ENCODE measurements at places on chromosomes 5 and 9. TPM values are rescaled to one million over a fixed set of nuclear protein-coding genes. Genes with fewer than 3 reads are reported as not detected.
A peak's percentile ranks its signal among the peaks of the same experiment; 100 is the strongest.

The ASPN gene
- 6.3 TPM for total RNA-seq

The FUT7 gene
- total RNA-seq = not detected

DNA sequence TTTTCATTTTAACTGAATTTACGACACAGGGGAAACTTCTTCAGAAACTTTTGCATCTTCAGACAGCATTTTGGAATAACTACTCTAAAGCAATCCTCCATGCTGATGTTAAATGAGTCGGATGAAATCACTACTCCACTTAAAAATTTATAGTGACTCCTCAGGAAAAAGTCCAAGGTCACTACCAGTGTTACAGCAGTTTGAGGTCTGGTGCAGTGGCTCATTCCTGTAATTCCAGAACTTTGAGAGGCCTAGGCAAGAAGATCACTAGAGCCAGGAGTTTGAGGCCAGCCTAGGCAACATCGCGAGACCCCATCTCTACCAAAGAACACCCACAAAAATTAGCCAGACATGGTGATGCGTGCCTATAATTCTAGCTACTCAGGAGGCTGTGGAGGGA is 5.9 kb upstream of the GAS1 start:
- peak; percentile 33 for DNase-seq

GRCh38 chr5:172450861-172451695 is 3.2 kb downstream of the SH3PXD2B start:
- peak; percentile 70 for DNase-seq

GRCh38 chr5:120657104-120657503 is 193.0 kb downstream of the PRR16 start:
- peak; percentile 10 for DNase-seq

DNA sequence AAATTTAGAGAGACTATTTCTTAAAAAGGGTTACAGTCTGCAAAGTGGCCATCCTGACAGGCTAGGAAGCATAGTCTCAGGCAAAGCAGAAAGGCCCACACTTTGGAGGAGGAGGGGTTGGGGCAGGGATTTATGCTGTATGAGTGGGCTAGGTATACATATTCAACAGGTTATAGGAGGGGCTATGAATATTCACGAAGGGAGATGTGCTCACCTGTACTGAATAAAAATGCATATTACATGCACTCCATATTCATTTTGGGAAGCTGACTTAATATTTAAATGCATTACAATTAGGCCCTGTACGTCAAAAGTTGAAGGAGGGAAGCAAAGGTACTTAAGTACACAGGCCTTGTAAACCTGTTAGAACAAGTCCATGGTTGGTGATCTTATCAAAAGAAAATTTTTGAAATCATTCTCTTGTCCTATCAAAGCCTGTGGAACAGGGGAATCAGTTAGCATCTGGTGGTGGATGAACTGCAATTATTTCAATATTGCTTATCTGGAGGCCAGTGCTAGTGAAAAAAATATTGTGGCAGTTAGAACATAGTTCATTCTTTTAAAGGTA is 1.6 kb downstream of the CENPP start:
- DNase-seq = no peak

- no peak for DNase-seq
Measured at GRCh38 chr9:99730062-99730461, 91.6 kb upstream of the NR4A3 start.

- peak; percentile 79 for DNase-seq
Measured at GRCh38 chr9:25681266-25681665, 3.0 kb upstream of the TUSC1 start.

The BHMT2 gene
- 4.4 TPM for total RNA-seq

GRCh38 chr5:148855249-148856008 is 29.0 kb downstream of the ADRB2 start:
- DNase-seq = no peak

The ZBTB6 gene
- total RNA-seq = 8.3 TPM

DNA sequence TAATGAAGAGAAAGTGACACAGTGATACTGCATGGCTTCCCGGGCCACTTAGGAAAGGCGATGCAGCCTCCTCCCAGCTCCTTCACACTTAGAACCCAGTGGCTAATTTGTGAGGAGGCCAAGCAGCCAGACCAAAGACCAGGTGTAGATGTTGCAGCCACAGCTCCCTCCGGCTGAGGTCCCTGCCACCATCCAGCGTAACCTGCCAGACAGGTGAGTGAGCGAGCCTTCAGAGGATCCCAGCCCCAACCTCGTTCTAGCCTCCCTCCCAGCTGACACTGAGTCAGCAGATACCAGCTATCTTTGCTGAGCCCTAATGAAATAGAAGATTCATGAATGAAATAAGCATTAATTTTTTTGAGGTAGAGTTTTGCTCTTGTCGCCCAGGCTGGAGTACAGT is 59.7 kb downstream of the COL23A1 start:
- DNase-seq = no peak

GRCh38 chr5:77926337-77926736 is 150.2 kb upstream of the TBCA start:
- DNase-seq = no peak

The BAAT gene
- total RNA-seq = not detected

The ZNF618 gene
- total RNA-seq = 2.3 TPM

DNA sequence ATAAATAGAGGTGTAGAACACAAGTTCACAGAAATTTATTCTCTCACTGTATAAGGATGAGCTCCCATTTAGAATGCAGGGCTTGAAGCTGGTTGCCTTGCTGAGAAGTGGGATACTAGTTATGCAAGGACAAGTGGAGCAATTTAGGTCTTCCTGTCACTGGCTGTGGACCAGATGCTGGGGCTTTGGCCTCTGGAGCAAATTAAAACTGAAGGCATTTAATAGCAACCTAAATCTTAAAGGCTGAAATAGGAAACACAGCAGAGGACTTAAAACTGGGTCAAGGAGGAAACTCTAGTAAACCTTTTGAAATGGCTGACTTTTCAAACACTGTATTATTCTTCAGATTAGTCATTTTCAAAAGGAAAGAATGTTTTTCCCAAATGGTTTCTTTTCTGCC is 319.4 kb downstream of the RAB3C start:
- DNase-seq = no peak

The SV2C gene
- not detected for total RNA-seq

DNA sequence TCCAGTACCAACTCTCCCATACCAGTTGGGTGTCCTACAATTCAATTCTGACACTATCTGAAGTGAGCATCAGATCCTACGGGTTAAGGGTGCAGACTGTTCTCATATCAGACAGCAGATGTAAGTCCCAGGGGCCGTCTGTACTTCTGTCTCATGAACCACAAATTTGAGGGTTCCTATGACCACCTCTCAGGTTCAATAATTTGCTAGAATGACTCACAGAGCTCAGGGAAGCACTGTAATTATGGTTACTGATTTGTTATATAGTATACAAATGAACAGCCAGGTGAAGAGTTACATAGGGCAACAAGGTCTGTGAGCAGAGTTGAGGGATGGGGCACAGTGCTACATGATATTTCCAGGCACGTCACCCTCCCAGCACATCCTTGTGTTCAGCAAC is 499.1 kb downstream of the DMAC1 start:
- no peak for DNase-seq

GRCh38 chr5:29387384-29387783 is 1806.1 kb upstream of the CDH6 start:
- DNase-seq = no peak

GRCh38 chr5:133467335-133467779 is 145.0 kb downstream of the FSTL4 start:
- DNase-seq = no peak

DNA sequence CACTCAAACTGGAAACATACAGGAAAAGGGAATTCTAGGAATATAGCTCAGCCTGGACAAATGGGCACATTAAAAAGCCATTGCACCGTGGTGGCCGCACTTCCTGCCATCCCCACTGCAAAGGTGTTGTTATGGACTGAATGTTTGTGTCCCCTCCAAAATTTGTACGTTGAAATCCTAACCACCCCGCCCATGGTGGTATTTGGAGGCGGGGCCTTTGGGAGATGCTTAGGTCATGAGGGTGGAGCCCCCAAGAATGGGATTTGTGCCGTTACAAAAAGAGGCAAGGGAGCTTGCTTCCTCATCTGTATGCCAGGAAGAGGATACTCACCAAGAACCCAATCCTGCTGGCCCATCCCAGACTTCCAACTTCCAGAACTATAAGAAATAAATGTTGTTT is 1.1 kb upstream of the CMBL start:
- DNase-seq = no peak

GRCh38 chr5:107153283-107153682 is 517.5 kb downstream of the EFNA5 start:
- DNase-seq = no peak

- no peak for DNase-seq
Measured at GRCh38 chr5:135266303-135266635, 132.8 kb downstream of the MACROH2A1 start.

DNA sequence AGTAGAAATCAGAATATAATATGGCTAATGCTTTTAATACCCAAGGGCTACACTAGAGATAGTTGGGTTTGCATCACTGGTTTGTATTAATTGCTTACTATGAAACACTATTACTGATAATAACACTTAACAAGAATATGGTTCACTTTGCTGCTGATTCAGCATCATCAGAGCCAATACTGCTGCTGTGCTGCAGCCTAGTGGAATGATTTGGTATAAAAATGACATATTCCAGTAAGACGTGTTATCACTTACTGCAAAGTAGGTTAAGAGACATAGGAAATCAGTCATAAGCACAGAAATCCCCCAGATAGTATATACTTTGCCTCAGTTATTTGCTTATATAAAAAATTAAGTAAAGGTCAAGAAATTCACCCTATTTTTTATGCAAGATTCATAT is 2.8 kb downstream of the CDH10 start:
- DNase-seq = peak; percentile 62

The OTP gene
- total RNA-seq = not detected

- no peak for DNase-seq
Measured at GRCh38 chr5:116674881-116675625, 100.4 kb upstream of the SEMA6A start.

The GMCL2 gene
- total RNA-seq = not detected

GRCh38 chr9:34085581-34086500 is 37.2 kb upstream of the UBAP2 start:
- no peak for DNase-seq

- no peak for DNase-seq
Measured at GRCh38 chr9:111350556-111350955, 20.5 kb upstream of the OR2K2 start.

DNA sequence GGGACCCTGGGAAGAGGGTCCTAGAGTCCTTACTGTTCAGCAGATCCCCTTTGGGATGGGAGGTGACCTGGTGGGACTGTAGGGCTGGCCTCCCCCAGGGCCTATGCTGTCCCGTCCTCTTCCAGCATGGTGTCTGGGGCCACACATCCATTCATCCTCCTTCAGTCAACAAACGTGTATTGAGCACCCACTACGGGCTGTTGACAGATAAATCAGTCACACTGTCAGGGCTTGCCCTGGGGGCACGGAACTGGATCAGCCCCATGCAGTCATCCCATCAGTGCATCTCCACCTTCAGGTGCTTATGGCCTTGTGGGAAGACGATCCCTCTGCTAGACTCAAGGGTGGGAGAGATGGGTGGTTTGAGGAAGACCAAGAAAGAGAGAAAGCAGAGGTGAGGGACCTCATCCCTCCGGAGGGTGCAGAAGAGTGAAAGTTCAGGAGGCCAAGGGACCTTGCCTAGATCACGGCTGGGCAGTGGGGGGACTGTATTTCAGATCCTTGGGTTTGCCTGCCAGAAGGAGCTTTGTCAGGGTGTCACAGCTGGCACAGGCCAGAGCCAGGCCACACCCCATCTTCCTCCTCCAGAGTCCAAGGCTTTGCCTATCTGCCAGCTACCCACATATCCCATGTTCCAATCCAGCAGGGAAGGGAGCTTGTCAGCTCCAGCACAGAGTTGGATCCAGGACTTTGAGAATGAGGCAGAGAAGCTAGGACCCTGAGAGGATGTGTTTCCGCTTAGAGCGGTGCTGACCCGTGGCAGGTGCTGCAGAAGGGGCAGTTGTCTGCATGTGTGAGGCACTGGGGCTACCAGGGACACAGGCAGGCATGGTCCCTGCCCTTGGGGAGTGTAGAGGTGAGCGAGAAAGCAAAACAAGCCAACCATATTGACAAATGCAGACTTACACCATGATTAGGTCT is 30.5 kb downstream of the COL27A1 start:
- DNase-seq = no peak

The GNPDA1 gene
- 28.7 TPM for total RNA-seq

DNA sequence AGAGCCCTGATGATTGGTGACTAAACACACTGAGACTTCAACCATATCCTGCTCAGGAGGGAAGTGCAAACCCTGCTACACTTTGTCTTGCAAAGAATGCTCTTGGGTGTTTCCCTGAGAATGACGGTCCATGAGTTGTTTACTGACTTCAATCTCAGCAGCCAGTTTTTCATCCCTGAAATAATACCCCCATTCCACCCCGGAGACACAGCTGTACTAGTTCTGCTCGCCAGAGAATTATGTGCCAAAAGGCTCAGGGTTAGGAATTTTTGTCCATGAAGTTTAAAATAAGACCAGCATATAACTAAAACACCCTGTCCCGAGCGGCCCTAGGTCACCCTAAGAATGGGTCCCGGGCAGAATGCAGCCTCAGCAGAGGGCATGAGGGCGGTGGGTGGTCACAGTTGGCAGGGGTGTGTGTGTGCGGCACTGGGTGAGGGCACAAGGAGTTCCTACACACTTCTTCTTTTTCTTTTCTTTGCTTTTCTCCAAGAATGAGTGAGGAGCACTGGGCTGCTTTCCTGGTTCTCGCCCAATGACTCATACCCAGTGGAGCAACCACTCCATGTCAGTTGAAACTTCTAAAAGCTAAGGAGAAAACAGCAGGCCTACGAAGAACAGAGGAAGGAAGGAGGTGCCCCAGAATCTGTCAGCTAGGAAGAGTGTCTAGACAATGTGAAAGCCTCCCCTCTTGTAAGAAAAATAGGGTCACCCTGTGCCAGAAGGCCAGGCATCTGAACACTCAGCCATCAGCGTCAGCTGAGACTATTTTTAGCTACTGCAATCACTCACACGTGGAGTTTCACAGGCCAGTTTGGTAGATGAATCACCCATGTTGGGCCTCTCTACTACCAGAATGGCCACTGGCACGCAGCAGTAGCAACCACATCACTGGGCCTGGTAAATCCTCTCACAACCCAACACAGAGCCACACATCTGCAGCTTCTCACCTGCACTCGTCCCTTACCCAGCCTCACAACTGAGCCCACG is 105.9 kb downstream of the DPYSL3 start:
- DNase-seq = peak; percentile 98

The DEPDC1B gene
- 8.5 TPM for total RNA-seq

DNA sequence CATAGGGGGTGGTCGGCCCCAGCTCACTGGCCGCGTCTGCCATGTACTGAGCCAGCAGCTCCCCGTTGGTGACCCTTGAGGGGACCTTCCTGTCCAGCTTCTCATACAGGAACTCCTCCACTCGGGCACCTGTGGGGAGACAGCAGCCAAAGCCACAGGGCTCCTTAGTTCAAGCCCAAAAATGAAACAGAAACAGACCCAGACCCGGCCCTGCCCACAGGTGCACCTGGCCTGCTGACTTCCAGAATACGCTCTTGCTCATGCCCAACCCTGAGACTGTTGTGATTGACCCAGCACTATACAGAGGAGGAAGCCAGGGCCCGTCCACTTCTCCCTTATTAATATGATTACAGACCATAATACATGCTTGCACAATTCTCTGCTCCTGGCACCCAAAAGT is 7.0 kb downstream of the SH3GLB2 start:
- no peak for DNase-seq

The LCP2 gene
- total RNA-seq = not detected
